Spinal cord (tissue), 10 donors: ENCODE measurements at places on chromosomes 2 and 18. TPM values are rescaled to one million over a fixed set of nuclear protein-coding genes. Genes with fewer than 3 reads are reported as not detected.

Gene KIAA2012
- polyA plus RNA-seq = 4.8 TPM

Gene OTX1
- polyA plus RNA-seq = not detected

DNA sequence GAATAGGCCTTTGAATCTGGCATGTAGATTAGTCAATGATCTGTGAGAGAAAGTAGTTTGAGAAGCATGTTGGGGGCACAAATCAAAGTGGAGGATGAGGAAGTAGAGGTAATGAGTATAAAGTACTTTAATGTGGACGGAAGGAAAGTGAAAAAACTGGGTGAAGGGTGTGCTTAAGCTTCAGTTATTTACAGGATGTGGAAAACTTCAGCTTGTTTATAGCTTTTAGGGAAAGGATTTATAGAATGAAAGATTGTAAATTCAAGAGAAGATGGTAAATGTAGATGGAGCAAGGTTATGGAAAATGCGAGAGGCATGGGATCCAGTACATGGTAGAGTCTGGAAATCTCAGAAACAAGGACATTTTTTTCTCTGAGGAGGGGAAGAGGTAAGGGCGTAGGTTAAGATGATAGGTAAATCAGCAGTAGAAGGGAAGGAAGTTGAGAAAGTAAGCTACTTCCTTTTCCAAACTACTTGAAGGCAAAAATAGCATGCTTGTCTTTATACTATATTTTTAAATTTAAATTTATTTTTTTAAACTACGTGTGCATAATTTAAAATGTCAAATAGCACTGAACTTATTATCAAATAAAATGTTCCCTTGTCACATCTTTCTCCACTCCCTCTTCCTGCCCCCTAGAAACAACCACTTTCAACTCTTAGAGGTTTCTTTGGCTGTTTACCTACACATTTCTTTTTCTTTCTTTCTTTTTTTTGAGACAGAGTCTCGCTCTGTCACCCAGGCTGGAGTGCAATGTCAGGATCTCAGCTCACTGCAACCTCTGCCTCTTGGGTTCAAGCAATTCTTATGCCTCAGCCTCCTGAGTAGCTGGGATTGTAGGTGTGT is 8.5 kb downstream of the FAM117B start:
- DNase-seq = no peak

DNA sequence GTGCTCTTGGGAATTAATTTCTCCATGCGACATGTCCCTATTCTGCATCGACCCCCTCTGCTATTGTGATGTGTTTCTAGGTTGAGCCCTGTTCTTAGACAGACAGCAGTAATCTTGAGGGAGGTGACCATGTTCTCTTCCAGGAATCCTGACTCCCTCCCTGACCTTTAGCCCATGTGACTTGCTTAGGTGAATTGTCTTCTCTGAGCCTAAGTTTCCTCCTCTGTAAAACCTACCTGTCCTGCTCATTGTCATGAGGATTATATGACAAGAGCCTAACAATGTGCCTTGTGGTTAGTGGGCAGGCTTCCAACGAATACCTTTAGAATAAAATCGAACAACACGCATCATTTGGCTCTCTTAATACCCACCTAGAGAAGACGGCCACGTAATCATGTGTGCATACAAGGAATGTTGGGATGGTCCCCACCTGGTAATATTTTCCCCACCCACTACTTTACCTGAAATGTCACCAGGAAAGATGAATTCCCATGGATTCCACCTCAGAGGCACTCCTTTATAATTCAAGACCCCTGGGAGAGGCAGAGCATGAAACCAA is 59.8 kb downstream of the HAUS1 start:
- DNase-seq = no peak

GRCh38 chr2:118835746-118836410 is 11.6 kb downstream of the EN1 start:
- DNase-seq = no peak
